Activated effector memory CD4-positive, alpha-beta T cell treated with Interleukin-2 at 50 U/mL for 16 hours (primary cell): ENCODE measurements at places on chromosomes 6 and 20.

DNA sequence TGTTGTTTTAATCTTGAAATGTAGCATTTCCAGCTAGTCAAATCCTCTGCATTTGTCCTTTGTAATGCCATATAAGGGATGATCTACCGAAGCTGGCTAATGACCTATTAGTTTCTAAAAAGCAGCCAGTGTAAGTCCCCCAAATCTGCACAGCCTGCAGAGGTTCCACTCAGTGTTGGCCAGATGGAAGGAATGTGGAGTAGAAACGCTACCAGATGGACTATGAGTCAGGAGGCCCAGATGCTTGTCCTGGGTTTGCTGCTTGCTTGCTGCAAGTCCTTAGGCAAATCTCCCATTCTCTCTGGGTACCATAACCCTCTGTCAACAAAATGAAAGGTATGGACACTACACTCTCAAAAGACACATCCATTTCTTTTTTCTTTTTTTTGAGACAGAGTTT, 149.8 kb downstream of the BTBD9 start:
- DNase-seq: no peak

- no peak for DNase-seq
These were observed 4.3 kb upstream of the SERINC3 start for GRCh38 chr20:44526129-44526528.

- no peak for DNase-seq
These were observed 39.6 kb downstream of the HLA-F start for GRCh38 chr6:29762781-29763214.

- no peak for DNase-seq
These were observed 881.9 kb downstream of the QKI start for GRCh38 chr6:164296411-164296810.

DNA sequence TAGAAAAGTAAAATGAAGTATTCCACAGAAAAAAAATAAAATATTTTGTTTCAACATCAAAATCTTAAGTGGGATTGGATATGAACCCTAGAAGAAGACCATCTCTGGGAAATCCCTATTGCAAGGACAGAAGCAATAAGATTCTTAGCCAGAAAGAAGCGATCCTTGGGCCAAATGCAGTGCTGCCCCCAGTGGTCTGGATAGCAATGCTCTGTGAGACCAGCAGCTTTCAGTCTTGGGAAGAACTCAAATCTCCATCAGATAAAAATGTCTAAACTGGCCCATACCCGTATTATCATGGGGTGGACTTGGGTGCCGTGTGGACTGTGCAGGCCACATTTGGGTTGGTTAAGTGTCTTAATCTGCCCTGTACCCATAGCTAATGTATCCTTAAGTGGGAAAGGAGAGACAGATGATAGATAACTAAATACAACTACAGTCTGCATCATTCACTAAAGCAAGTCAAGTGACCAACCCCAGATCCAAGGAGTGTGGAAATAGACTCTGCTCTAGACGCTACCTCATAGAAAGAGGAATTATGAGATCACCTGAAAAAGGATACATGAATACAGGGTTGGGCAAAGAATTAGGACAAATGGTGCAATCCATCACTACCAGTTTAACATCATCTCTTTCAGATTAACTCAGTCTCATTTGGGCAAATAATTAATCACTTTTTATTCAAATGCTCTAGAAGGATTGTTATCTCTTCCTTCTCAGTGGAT, 38.9 kb upstream of the SNAP25 start:
- no peak for DNase-seq

GRCh38 chr6:140059947-140060346, 685.5 kb upstream of the CITED2 start:
- no peak for DNase-seq

DNA sequence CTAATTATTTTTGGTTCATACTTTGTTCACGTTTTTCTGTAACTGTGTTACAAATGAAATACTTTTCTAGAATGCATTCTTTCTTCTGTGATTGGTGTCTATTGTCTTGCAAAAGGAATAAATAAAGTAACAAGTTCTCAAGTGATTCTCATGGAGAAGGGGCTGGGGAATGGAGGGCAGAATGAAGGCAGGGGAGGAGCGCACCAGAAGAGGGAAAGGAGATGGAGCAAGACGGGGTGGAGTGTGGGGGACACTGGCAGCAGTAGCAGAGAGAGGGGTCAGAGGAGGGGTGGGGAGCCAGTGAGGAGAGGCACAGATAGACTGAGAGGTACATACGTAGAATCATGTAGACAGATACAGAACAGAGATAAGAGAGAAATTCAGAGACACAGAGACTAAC, 136.5 kb downstream of the CARMIL1 start:
- no peak for DNase-seq

GRCh38 chr6:143700684-143701348, 23.1 kb downstream of the PHACTR2 start:
- no peak for DNase-seq

- peak; percentile 70 for DNase-seq
These were observed 47.0 kb downstream of the WDR27 start for GRCh38 chr6:169654598-169655391.

GRCh38 chr20:14715400-14715799, 378.0 kb upstream of the FLRT3 start:
- no peak for DNase-seq

DNA sequence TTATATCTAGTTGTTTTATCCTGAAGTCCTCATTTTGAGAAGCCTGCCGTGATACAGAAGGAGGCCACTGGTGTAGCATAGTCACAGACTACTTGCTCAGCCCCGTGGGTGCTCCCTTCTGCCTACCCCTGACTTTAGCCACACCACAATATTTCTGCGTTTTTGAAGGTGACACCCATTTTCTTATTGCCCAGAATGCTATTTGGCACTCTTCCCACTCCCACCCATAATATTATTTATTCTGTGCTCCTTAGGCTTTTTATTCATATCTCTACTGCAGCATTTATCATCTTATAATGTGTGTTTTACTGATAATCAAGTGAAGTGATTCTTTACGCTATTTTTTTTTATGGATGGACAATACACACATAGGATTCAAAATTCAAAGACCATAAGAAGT, 107.3 kb downstream of the OR2B2 start:
- DNase-seq: no peak

DNA sequence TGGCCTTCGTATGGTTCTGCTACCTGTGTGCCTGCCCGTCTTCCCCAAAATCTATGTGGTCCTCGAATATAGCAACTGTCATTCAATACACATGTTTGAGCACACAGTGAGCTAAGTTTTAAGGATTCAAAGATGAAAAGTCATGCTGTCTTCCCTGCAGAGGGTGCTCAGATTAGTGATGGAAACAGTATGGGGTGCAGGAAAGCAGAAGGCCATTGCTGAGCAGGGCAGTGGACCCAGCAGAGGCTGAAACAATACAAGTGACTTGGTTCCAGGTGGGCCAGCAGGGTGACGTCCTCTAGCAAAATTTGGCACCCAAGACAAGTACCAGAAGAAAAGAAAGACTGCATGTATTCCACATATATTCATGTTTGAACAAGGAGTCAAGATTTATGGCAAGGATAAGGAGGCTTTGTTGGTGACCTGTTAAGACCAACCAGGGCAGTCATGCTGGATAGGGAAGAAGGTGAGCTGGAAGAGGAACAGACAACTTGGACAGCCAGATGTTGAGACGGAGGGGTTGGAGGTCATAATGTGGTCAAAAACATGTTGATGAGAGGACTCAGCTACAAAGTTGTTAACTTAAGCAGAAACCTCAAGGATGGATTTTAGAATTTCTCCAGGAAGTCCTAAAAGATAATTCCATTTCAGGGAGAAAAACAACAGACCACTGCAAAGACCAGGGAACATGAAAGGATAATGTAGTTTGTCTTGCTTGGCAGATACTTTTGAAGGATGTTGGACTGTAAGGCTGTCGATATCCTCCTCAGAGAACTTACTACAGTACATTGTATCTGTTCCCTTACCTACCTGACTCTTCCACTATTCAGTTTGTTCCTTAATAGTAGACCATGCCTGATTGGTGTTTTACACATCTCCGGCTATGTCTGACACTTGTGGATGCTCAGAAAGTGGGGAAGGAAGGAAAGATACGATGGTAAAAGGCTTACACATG, 2.5 kb downstream of the HLA-DQA1 start:
- DNase-seq: no peak

GRCh38 chr6:166075186-166075585, 92.5 kb downstream of the TBXT start:
- no peak for DNase-seq

GRCh38 chr20:50281831-50282591, 91.4 kb downstream of the CEBPB start:
- no peak for DNase-seq

DNA sequence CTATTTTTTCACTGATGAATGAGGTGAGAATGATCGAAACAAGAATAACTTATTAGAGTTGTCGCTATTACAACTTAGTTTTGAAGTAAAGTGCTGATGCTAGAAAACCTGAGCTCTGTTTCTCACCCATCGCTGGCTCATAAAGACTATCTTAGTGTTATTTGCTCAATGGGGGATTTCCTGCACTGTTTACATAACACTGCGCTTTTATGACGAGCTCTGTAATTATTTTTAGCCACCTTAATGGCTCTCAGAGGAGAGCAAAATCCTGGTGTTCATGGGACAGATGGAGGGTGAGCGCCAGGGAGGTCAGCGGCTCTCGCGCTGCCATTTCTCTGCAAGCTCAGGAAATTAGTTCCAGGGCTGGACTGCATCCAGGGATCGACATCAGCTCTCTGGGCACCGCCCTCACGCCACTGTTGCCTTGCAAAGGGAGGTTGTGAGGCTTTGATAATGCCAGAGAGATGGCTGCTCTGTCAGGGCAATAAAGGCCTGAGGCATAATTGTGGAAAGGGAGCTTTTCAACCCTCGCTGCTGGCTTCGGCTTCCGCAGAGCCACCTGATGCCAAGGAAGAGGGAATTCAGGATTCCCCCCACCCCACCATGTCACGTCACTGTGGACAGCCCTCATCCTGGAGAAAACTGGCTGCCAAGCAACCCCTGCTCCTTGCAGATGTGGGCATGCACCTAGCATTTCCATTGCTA, 72.0 kb downstream of the DACT2 start:
- no peak for DNase-seq

- DNase-seq: peak; percentile 47
These were observed 2.0 kb downstream of the MYB start for GRCh38 chr6:135183002-135183531.

DNA sequence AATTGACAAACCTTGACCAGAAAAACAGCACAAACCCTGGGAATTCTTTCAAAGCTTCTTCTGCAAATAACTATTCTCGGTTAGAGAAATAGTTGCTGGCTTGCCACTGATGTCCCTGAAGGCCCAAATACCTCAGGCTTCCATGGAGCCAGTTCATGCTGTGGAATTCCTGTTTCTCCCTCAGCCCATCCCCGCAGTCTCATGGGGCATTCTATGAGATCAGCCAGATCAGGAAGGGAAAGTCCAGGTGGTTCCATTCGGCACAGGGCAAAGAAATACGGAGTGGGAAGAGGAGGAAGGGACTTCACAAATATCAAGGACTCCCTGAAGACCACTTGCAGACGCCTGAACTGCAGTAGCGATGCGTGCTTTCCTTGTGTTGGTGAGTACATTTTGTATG, 63.3 kb downstream of the MYLK4 start:
- DNase-seq: no peak

- no peak for DNase-seq
These were observed 253.7 kb upstream of the HSF2 start for GRCh38 chr6:122145741-122146240.

DNA sequence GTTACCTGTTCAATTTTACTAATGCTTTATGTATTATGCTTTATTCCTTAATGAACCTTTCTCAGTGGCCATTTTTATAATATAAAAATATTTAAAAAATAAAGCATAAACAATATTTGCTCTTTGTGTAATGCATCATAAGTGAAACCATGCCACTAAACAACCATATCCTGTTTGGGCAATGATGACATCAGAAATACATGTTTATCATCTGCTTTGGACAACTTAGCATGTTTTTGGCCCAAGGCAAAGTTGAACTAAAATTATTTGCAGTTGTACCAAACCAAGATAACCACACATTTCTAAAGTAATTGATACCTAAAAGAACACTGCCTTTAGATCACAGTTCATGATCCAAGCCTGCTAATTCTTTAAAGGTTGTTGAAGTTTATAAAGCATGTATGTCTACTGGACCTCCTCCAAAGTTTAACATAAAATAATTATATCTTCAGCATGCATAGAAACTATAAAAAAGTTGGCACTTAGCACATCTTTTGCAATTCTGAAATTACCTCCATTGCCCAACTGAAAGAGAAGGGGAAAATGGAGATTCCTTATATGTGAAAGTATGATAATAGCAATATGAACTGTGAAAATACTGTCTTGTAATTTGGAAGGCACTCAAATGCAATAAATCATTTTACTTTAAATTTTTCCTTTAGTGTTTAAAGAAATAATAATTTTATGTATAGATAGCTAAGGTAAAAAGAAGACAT, 325.6 kb upstream of the RUNX2 start:
- DNase-seq: no peak

GRCh38 chr6:73694711-73695411, 1.1 kb upstream of the CD109 start:
- no peak for DNase-seq

DNA sequence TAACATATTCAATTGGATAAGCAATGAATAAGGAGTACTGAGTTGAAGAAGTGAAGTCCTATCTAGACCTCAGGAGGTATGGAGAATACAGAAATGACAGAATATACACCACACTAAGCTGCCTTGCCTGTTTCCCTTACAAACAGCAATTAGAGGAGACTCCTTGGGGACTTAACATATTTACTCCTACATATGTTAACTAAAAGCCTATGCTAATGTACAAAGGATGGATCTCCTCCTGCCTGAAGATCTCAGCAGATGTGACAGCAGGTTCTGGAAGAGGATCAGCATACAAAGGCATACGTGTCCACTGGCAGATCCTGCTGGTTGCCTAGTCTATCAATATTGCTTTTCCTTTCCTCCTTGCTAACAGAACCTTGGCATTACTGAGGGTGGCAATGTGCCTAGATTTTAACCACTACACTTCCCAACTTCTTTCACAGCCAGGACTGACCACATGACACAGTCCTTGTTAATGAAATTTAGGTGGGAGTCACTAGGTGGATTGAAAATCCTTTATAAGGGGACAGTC, 29.6 kb downstream of the PRKN start:
- DNase-seq: no peak

- DNase-seq: no peak
These were observed 20.1 kb downstream of the PLCB1 start for GRCh38 chr20:8152183-8152582.
